ENCODE measurements at places on chromosomes 2 and 18. TPM values are rescaled to one million over a fixed set of nuclear protein-coding genes. Genes with fewer than 3 reads are reported as not detected.

Gene ANAPC1
- 51.1 TPM for total RNA-seq

Gene C1GALT1C1L
- 0.89 TPM for total RNA-seq

Gene INHA
- total RNA-seq = 0.10 TPM

GRCh38 chr2:52668724-52669123, 1098.9 kb upstream of the CHAC2 start:
- DNase-seq = no peak

- DNase-seq = no peak
Observed at GRCh38 chr18:48409591-48410094, 460 bp upstream of the ZBTB7C start.

- no peak for DNase-seq
Observed at GRCh38 chr2:207328944-207329386, 163.2 kb upstream of the KLF7 start.

DNA sequence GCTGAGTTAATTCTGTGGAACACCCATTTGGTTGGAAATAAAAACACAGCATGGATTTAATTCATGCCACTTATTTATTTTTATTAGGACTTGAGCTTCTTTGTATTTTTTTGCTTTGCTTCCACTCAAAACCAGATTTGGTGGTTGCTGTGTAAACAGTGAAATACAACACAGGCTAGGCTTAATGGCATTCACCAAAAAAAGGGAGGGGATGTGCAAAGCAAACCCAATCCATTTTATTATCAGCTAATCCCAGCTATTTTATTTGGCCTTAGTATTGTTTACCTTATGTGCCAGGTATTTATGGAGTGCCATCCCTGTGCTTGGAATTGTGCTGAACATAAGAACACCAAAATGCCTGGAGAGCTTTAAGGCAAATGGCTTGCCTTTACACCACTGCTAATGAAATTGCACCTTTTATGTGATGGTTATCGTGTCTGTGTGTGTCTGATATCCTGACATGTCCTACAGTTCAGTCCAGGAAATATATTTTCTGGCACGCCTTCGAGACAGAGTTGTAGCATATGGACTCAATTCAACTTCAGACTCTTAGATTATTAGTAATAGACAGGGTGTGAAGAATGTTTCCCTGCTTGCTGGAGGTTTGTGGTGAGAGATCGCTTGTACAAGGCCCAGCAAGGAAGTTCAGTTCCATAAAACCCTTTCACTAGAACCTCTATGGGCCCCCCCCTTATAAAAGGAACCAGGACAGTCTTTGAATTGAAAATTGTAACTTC, 99.6 kb downstream of the PRPF40A start:
- DNase-seq = no peak

- peak; percentile 34 for DNase-seq
Observed at GRCh38 chr2:217614096-217614495, 388.7 kb downstream of the TNS1 start.

DNA sequence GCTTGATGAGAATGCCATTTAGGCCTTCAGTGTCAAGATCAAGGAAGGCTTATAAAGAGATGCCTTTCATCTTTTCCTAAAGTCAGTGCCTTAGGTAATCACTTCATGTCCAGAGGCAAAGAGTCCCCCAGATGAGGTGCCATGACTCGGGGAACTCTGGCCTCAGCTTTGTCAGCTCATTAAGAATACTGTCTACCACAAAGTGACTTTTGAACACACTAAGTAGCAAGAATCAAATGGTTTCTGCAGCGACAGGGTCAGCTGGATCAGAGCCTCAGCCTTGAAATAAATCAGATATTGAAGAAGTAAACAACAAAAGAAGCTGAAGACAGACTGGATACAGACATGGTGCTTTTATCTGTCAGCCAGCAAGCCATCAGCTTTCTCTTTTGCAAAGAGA, 120.1 kb upstream of the SLC39A10 start:
- DNase-seq = no peak

Measured in skin of body (tissue), 3 donors.